GM18507 (cell line): ENCODE measurements at places on chromosomes 4 and X.

DNA sequence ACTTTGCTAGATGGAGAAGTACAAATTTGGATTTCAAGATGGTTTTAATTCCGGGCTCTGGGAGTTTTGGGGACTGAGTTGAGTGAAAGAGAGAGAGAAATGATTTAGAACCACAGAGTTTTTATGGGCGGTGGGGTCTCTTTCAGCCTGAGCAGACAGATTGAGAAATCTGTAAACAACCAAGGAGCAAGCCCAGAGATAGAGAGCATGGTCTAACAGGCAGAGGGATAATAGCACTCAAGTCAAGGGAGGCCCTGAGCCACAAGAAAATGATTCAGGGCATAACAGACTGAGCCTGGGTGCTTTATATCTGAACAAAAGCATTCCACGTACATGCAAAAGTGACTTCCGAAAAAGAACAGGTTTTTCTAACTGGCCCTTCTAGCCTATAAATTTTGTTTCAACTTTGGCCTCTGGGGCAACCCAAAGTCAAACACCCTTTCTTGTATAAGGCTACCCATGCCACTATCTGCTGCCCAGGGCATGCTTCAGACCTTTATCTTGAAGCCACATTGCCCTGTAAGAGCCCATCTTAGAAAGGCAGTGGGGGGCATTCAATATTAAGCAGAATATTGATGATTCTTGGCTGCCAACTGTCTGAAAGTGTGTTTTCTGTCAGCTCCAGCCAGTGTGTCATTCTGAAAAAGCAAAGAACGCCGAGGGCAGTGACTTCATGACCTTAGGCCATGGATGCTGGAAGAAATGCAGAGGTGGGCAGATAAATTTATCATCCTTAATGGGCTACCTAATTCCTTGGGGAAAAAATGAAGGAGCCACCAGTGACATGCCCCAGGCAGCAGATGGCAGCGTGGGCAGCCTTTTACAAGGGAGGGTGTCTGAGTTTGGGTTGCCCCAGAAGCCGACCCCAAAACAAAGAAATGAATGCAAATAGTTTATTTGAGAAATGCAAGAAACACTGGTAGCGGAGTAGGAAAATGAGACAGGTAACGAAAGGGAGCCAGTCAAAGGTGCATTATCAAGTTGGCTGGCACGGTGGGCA is 637.6 kb downstream of the MID1IP1 start:
- DNase-seq: no peak

DNA sequence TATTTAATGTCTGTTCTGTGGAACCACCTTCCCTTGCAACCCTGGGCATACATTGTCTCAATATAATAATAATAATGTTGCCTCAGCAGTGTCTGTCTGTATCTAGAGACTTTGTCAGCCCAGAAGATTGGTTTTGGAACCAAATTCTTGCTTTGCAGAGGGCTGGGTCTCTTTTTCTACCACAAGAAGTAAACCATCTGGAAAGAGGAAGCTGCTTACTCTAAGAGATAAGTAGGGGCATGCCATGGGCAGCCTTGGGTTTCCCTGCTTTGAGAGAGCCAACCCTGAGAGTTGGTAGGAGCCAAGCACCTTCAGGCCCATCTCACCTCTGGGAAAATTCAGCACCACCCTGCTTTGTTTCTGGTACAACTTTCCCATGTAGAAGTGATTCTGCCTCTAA is 27.0 kb downstream of the TMEM31 start:
- DNase-seq: no peak

DNA sequence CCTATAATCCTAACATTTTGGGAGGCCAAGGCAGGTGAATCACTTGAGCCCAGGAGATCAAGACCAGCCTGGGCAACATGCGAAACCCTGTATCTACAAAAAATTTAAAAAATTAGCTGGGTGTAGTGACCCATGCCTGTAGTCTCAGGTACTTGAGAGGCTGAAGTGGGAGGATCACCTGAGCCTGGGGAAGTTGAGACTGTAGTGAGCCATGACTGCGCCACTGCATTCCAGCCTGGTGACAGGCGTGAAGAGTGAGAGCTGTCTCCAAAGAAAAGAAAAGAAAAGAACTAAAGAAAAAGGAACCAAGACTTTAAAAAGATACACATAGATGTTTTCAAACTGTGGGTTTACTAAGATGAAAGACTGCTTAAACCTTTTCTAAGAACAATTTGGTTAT is 129.0 kb downstream of the SPCS3 start:
- no peak for DNase-seq

- DNase-seq: no peak
Observed at GRCh38 chr4:126899331-126899801, 733.4 kb upstream of the INTU start.

- no peak for DNase-seq
Observed at GRCh38 chr4:188171551-188171950, 32.3 kb downstream of the TRIML1 start.

DNA sequence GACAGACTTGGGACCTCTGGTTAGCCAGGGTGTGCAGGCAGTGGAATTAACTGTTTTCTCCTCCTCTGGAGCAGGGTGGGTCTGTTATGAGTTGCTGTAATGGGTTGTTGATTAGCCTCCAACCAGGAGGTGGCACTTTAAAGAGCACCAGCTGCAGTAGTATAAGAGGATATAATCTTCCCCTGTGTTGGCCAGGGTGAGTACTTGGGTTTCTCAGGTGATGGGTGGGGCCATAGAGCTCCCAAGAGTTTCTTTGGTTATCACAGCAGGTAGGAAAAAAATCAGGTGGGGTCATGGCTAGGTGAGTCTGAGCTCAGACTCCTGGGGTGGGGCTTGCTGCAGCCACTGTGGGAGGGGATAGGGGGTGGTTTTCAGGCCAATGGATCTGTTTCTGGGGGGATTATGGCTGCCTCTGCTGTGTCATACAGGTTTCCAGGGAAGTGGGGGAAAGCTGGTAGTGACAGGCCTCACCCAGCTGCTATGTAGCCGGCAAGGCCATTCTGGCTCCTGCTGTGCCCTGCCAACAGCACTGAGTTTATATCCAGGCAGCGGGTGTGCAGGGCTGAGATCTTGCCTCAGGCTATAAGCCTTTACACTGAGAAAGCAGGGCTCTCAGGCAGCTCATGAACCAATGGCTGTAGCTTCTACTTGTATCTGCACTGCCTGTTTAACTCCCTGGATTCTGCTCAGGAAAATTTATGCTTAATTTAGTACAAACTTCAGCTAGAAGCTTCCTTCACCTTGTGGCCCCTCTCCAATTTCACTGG is 70.1 kb downstream of the CCNG2 start:
- DNase-seq: no peak

DNA sequence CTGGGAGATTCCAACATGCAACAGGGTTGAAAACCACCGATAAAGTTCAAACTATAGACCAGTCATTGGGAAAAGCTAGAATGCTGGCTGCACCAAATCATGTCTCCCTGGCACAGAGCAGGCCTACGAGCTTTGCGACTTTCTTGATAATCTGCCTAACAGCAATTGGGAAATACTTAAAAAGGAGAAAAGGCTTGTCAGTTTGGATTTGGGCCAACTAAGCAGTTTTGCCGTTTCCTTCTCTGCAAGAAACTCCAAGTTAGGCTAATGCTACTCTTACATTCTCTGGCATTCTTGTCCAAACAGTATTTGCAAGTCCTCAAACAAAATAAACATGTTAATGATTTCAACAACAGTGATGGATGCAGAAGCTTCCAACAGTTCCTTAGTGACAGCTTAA is 87.9 kb downstream of the PDK3 start:
- no peak for DNase-seq

- no peak for DNase-seq
Observed at GRCh38 chr4:185100423-185100822, 42.6 kb upstream of the SLC25A4 start.

DNA sequence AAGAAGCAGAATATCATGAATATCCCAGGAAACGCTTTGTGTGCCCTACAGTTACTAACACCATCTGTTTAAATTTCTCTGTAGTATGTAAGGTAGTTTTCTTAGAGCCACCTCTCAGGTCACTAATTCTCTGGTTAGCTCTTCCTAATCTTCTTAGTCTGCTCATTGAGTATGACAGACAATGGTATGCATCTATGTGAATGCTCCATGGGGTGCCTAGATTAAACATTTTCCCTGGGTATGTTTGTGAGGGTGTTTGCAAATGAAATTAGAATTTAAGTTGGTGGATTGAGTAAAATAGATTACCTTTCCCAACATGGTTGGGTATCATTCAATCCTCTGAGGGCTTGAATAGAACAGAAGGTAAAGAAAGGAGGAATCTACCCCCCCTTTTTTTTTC is 233.0 kb downstream of the PCDH18 start:
- no peak for DNase-seq

DNA sequence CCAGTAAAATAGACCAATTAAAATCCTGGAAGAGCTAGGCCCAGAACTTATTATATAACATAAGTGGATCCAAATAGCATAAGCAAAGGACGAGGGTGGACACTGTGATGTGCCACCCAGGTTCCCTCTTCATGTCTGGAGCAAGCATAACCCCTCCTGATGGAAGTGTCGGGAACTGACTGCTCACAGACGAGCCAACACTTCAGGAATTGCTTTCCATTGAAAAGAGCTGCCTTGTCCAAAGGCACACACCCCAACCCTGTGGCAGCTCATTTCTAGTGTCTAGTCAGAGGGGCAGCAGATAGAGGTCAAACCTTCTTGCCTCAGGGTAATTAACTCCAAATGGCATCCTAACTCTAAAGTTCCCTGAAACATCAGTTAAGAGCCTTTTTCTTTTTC is 15.3 kb downstream of the DDIT4L start:
- DNase-seq: no peak

DNA sequence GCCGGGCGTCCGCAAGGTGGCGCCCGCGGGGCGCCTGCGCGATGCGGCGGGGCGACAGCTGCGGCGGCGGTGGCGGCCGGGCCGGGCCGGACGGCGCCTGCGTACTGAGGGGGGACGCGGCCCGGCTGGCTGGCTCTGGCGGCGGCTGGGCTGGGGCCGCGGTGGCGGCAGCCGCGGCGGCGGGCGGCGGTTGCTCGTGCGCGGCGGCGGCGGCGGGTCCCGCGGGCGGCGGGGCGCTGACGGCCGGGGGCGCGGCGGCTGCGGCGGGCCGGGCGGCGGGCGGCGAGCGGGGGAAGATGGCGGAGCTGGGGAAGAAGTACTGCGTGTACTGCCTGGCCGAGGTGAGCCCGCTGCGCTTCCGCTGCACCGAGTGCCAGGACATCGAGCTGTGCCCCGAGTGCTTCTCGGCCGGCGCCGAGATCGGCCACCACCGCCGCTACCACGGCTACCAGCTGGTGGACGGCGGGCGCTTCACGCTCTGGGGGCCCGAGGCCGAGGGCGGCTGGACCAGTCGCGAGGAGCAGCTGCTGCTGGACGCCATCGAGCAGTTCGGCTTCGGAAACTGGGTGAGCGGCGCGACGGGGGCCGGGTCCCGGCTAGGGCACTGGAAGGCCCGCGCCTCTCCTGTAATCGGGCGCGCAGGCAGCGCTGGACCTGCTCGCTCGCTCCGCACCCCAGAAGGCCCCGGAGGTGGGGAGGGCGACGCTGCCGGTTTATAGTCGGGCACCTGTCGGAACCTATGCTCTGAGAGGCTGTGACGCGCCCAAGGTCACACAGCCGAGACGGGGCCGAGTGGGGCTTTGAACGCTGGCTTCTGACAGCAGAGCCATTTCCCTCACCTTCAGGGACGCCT is at the start of gene TADA2B:
Gene TADA2B, plus strand, starts transcription at position 89 of the 853 bp plus-strand sequence. Its CDS starts 208 bp downstream, at position 297.
- peak; percentile 56 for DNase-seq

DNA sequence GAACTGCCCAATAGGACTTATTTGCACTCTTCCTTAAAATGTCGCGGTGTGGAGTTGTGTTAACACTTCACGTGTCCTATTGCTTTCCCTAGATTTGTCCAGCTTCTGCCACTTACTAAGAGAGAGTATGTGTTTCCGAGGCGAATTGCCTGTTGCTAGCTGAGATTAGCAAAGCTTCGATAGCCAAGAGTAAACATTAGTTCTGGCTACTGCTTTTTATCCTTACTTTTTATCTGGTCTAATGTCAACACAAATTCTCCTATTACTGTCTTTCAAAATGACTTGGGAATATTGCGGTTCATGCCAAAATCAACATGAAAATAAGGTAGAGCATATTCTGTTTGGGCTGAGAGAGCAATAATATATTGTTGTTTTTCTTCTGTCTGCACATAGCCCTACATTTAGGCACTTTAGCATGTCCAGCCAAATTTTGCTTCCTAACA is 90.4 kb upstream of the VEGFC start:
- no peak for DNase-seq

DNA sequence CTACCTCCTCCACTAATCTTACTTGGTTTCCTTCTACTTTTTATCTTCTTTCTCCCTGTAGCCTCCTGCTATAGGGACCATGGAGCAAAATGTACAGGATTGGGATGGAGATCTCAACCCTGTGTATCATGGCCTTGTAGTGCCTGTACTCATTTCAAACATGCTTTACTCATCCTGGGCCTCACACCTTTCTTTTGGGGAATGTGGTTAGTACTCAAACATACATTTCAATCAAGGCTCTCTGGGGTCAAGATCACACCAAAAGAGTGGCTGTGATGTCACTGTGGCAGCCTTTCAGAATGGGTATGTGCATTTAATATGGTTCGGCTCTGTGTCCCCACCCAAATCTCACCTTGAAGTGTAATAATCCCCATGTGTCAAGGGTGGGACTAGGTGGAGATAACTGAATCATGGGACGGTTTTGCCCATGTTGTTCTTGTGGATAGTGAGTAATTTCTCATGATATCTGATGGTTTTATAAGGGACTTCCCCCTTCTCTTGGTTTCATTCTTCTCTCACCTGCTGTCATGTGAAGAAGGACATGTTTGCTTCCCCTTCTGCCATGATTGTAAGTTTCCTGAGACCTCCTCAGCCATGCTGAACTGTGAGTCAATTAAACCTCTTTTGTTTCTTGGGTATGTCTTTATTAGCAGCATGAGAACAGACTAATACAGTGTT is 205.1 kb downstream of the RASL11B start:
- DNase-seq: no peak

GRCh38 chrX:153627675-153628111 is 19.3 kb upstream of the DUSP9 start:
- no peak for DNase-seq

GRCh38 chrX:23749129-23749528 is 6.1 kb upstream of the ACOT9 start:
- DNase-seq: no peak

DNA sequence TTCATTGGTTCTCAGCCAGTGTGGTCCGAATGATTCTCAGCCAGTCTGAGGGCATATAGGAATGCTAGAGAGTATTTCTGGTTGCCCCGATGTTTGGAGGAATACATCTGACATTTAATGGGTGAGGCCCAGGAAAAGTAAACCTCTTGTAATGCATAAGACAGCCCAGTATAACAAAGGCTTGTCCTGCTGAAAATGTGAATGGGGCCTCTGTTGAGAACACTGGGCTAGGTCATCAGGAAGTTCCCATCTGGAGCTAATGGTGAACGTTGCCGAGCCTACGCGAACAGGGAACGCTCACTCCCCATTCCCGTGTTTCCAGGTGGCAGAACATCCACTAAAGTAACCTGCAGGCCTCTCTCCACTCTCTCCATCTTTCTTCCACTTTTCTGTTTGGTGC is 132.0 kb upstream of the CLNK start:
- no peak for DNase-seq

GRCh38 chr4:138114434-138114833 is 127.7 kb downstream of the SLC7A11 start:
- peak; percentile 11 for DNase-seq

GRCh38 chr4:148800336-148800885 is 358.2 kb upstream of the NR3C2 start:
- no peak for DNase-seq

GRCh38 chr4:37320513-37321235 is 76.1 kb downstream of the NWD2 start:
- no peak for DNase-seq

GRCh38 chrX:12890467-12890866 is 16.0 kb upstream of the TLR8 start:
- no peak for DNase-seq

- no peak for DNase-seq
Observed at GRCh38 chr4:41069257-41069656, 145.1 kb downstream of the APBB2 start.
